ENCODE measurements at places on chromosomes 6 and 20.
A peak's percentile ranks its signal among the peaks of the same experiment; 100 is the strongest.

GRCh38 chr20:40896814-40897700 lies 131.6 kb upstream of the TOP1 start:
- DNase-seq: peak; percentile 91

GRCh38 chr6:153208706-153209105 lies 77.6 kb upstream of the RGS17 start:
- DNase-seq: peak; percentile 63

DNA sequence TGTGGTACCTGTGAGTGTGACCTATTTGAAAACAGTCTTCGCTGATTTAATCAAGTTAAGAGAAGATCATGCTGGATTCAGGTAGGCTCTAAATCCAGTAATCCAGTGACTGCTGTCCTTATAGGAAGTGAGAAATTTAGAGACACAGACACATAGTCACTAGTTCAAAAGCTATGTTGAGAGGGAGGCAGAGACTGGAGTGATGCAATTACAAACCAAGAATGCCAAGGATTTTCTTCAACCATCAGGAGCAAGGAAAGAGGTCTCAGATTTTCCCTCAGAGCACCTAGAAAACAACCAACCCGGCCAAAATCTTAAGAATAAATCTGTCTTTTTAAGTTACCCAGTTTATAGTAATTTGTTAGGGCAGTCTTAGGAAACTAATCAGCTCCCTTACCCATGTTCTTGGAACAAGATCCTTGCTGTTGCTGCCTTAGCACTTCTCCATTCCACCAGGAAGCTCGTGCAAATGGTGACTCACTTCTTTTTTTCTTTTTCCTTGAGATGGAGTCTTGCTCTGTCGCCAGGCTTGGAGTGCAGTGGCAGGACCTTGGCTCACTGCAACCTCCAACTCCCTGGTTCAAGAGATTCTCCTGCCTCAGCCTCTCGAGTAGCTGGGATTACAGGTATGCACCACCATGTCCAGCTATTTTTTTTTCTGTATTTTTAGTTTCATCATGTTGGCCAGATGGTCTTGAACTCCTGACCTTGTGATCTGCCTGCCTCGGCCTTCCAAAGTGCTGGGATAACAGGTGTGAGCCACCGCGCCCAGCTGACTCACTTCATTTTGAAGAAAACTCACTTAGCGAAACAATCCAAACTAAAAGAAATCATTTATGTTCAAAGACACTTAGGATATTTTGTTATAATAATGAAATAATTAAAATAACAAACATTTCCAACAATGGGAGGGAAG lies 34.4 kb upstream of the ZNF184 start:
- no peak for DNase-seq

GRCh38 chr6:119119989-119120388 lies 41.5 kb upstream of the FAM184A start:
- DNase-seq: no peak

GRCh38 chr6:156996265-156996664 lies 219.1 kb downstream of the ARID1B start:
- no peak for DNase-seq

DNA sequence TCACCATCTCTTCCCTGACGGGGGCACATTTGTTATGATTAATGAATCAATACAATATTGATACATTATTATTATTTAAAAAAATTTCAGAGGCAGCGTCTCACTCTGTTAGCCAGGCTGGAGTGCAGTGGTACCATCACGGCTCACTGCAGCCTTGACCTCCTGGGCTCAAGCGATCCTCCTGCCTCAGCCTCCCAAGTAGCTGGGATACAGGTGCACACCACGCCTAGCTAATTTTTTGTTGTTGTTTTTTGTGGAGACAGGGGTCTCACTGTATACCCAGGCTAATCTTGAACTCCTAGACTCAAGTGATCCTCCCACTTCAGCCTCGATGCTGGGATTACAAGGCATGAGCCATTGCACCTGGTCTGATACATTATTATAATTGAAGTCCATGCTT lies 4.9 kb upstream of the SRC start:
- DNase-seq: no peak
